ENCODE measurements at places on chromosomes 2 and 18.

DNA sequence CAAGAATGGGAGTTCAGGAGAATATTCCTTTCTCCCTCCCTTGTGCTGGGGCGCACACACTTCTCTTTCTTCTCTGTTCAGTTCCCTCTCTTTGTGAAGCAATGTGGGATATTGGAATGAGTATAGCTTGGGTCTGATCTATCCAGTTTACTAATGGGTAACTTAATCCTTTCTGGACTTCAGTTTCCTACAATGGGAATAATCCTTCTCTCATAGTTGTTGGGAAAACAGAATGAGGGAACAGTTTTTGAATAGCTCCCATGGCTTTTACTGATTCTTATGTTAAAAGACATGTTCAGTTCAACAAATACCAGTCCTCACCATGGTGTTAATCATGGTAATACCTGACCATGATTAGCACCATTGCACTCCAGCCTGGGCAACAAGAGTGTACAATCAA lies 93.1 kb downstream of the ARL4C start:
- DNase-seq, result no peak

- no peak for DNase-seq
Observed at GRCh38 chr2:74597410-74597809, 42.9 kb downstream of the DOK1 start.

GRCh38 chr18:78780719-78781600 lies 198.7 kb upstream of the SALL3 start:
- no peak for DNase-seq

- DNase-seq, result peak; percentile 69
Observed at GRCh38 chr18:58321986-58322385, 278.0 kb downstream of the NEDD4L start.

DNA sequence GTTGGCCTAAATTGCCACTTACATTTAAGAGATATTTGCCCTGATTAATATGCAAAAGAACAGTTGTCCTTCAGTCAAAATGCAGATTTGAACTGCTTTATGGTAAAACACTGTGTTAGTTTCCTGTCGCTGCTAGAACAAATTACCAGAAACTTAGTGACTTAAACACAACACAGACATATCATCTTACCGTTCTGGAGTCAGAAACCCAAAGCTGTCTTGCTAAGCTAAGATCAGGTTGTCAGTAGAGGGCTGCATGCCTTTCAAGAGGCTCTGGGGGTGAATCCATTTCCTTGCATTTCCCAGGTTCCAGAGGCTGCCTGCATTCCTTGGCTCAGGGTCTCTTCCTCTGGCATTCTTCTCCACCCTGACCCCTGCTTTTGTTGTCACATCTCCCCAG lies 149.5 kb downstream of the FAM161A start:
- no peak for DNase-seq

- DNase-seq, result no peak
Observed at GRCh38 chr18:35087726-35088125, 46.5 kb downstream of the MAPRE2 start.

DNA sequence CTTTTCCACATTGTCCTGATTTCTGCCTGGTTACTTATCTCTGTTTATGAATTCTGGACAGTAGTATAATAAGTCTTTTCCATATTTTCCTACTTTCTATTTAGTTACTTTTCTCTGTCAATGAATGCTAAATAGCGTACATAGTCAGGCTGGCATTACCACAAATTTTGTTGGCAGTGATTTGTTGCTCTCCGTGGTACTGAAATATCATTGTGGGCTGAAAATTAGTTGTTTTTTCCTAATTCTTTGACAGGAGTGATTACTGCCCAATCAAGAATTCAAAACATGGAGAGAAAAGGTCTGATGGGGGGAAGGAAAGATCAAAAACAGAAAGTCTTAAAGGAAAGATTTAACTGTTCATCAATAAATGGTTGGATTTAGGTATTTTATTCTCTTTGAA lies 7.7 kb upstream of the GALNT13 start:
- no peak for DNase-seq

DNA sequence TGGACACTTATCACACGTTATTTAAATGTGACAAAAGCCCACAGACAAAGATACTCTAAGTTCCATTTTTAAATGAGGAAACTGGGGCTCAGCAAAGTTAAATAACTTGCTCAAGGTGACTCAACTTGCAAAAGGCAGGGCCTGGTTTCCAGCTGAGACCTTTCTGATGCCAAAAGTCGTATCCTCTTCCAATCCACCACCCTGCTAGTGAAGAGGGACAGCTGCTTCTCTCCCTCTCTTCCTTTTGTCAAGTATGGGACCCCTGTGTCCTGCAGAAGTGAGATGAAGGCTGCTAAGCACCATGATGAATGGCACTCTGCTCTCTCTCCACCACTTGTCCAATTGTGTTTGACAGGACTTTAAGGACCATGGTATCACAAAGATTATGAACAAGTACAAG lies 140.9 kb downstream of the DYM start:
- no peak for DNase-seq

- DNase-seq, result no peak
Observed at GRCh38 chr18:44896846-44897245, 216.2 kb downstream of the SETBP1 start.

GRCh38 chr2:69297216-69297615 lies 89.8 kb downstream of the GFPT1 start:
- DNase-seq, result no peak

- DNase-seq, result no peak
Observed at GRCh38 chr2:186532891-186533290, 46.8 kb downstream of the ZC3H15 start.

DNA sequence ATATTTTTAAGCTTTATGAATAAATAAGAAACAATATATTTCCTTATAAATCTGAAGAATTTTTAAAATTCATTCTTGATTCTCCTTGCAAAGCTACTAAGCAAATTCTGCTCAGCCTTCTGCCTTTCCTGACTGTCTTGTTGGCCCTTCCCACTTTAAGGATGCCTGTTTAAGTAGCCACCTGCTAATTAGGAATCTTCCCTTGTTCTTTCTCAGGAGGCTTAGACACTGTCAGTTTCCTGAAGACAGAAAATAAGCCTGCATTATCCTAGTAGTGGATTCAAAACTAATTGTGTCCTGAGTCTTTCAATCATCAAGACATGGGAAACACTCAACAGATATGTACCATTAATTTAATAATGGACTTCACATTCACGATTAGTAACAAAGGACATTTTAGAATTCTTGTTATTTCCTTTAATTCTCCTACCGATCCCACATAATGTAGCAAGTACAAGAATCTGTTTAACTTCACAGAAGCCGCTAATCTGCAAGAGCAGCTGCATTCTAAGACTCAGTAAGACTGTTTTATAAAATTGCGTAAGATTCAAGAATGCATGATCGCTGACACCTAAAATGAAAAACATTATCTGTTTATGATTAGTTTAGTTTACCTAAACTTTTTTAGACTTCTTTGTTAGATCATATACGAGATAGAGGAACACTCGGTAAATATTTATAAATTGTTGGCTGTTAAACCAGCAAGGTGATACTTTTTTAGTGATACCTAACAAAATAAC lies 445.4 kb upstream of the DSEL start:
- DNase-seq, result no peak

- DNase-seq, result no peak
Observed at GRCh38 chr2:169160926-169161481, 91.6 kb downstream of the DHRS9 start.

DNA sequence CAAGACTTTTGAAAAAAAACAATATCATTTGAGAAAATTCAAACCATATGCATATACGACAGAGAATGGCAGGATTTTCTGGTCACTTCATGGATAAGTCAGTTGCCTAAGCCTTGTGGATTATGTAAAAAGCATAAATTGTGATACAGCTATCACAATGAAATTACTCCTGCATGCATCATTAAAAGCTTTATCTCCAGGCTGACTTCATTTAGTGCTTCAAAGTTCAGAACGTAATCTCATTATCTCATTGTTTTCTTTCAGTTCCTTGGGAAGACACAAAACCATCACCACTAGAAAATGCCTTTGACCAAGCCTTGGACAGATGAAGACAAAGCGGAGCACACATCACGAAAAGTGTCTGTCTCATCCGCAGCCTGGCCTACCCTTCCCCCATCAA lies 57.0 kb downstream of the L3MBTL4 start:
- no peak for DNase-seq

All from CD4-positive, alpha-beta T cell treated with Interleukin-21 for 1 hour (primary cell).